ENCODE measurements at places on chromosomes 5 and 9.
A peak's percentile ranks its signal among the peaks of the same experiment; 100 is the strongest.

GRCh38 chr5:35430381-35431162 lies 187.1 kb upstream of the SPEF2 start:
- DNase-seq: no peak

GRCh38 chr9:124398191-124398935 lies 16.9 kb downstream of the PSMB7 start:
- DNase-seq: no peak

GRCh38 chr9:131714161-131714646 lies 25.7 kb downstream of the RAPGEF1 start:
- DNase-seq: no peak

GRCh38 chr5:1517838-1518237 lies 5.9 kb downstream of the LPCAT1 start:
- DNase-seq: no peak

- no peak for DNase-seq
These were observed 424.6 kb upstream of the WWC1 start for GRCh38 chr5:167866797-167867196.

GRCh38 chr5:80189201-80189600 lies 66.6 kb downstream of the SERINC5 start:
- no peak for DNase-seq

GRCh38 chr9:19931098-19931890 lies 142.5 kb upstream of the SLC24A2 start:
- no peak for DNase-seq

DNA sequence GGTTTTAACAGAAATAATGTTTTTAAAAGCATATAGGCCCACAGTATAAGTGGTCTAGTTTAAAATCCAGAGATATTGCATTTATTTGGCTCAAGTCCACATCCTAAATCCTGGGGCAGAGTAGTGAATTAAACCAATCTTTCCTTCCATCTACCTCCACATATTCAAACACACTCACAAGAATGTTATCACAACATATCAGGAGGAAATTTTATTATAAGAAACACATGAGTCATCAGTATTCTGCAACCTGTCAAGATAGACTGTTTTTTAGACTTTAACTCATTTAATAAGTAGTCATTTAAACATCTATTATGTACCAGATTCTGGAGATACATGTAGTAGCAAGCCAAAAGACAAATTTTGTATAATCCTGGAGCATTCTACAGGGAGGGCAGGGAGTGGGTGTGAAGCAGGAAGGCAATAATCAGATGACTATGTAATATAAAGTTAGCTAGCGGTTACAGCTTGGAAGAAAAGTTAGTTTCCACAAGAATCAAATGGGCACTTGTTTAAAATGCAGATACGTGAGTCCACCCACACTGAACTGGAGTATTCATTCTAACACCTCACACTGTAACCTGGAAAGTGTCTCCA lies 187.3 kb upstream of the PIK3R1 start:
- DNase-seq: no peak

- DNase-seq: peak; percentile 56
These were observed 665 bp downstream of the RASA1 start for GRCh38 chr5:87268126-87268969.

- no peak for DNase-seq
These were observed 413.3 kb downstream of the CDH9 start for GRCh38 chr5:26625099-26625498.

DNA sequence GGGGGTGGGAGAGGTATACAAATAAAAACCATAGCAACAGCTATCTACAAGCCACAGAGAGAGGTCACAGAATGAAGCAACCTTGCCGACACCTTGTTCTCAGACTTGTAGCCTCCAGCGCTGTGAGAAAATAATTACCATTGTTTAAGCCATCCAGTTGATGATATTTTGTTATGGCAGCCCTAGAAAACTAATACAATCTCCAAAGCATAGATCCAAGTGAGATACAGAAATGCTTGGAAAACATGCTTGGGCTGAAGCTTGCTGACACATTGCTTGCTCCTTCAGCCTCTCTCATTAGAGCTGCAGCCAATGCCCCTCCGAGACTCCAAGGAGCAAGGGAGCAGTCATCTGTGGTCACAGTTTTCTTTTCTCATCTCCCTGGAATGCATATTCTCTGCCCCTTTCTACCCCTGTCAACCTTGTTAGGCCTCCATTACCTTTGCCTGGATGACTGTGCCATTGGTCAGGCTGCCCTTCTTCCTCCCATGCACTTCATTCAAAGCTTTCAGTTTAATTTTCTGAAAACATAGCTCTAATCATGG lies 401.4 kb upstream of the KLF4 start:
- DNase-seq: no peak

GRCh38 chr5:148853868-148854267 lies 27.5 kb downstream of the ADRB2 start:
- DNase-seq: no peak

DNA sequence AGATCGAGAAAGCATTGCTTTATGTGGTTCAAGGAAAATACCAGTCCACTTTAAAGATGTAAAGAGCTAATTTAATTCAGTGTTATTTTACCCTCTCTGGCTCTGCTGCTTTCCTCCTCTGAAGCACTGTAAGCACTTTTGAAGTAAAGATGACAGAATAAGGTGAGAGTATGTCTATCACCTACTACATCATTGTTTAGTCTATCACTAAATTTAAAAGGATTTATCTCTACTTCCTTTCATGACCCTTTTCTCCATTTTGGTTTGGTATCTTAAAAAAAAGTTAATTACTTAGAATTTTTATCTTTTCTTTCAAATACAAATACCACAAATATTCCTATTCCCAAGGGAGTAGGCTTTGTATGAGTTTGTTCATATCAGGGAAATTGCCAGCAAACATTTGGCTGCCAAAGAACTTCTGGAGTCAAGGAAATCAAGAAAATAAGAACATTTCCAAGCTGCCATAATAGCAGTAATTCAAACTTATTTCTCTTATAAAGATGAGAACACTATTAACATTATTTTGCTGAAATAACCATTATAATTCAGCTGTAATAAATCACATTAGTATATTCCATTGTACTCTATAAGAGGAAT lies 77.8 kb downstream of the SLC38A9 start:
- DNase-seq: no peak

GRCh38 chr5:59591162-59591561 lies 302.4 kb downstream of the PDE4D start:
- no peak for DNase-seq

GRCh38 chr5:119346394-119346793 lies 9.4 kb upstream of the TNFAIP8 start:
- DNase-seq: no peak

DNA sequence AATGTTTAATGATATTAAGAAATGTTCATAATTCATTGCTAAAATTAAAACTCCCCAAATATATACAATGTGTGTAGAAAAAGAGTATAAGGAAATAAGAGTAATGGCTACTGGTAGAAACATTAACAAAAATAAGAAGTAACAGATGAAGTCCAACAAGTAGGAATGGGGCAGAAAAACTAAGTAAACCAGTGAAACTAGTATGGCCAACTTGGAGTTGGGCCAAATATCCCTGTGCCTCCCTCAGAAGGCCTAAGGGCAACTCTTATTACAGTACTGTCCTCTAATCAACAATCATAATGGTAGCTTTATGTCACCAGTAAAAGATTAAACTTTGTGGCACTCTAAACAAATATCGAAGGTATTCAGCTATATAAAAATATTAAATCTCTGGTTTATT lies 93.5 kb downstream of the SSBP2 start:
- DNase-seq: no peak

DNA sequence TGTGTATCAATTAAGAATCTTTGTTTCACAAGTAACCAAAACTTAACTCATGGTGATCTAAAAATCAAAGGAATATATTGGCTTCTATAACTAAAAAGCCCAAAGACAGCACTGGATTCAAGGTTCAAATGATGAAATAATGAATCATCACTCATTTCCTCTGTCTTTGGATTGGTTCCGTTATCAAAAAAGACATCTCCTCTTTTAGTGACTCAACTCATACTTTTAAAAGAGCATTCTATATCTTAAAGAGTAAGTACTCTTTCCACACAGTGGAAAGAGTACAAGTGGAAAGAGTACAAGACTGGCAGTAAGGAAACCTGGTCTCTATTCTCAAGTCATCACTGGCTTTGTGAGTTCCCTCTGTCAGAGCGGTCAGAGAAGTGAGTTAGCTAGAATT lies 141.4 kb upstream of the NMUR2 start:
- no peak for DNase-seq

DNA sequence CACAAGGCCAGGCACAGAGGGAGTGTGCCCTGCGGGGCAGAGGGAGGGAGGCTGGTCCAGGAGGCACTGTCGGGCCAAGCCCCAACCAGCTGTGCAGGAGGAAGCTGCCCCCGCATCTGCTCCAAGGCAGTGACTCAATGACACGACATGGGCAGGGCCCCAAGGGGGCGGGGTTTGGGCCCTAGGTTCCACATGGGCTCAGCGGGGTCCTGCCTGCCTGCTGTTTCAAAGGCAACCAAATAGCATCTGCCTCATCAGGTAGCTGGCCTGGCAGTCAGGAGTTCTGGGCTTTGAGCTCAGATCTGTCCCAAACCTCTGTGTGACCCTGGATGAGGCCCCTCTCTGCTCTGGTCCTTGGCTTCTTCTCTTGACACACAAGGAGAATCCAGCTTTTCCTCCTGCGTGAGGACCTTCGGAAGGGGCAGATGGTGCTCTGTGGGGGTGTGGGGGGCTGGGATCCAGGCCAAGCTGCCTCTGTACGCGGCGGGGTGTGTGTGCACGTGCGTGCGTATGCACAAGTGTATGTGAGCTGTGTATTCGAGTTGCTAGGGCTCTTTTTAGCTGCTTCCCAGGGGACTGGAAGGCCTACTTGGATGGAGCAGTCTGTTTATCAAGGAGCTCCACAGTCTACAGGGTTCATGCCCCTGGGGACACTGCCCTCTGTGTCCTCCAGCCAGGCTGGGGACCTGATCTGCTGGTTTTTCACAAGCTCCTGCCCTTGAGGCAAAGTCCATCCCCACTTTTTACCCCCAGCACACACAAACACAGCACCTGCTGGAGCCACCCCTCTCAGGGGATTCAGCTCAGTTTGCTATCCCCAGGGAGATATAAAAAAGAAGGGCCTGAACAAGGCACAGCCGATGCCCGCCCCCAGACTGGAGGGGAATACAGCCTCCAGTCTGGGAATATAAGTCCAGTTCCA lies 138.9 kb downstream of the RGS3 start:
- DNase-seq: peak; percentile 42
